NCI-H345 (cell line): ENCODE measurements at places on chromosomes 5 and 9.
A peak's percentile ranks its signal among the peaks of the same experiment; 100 is the strongest.

DNA sequence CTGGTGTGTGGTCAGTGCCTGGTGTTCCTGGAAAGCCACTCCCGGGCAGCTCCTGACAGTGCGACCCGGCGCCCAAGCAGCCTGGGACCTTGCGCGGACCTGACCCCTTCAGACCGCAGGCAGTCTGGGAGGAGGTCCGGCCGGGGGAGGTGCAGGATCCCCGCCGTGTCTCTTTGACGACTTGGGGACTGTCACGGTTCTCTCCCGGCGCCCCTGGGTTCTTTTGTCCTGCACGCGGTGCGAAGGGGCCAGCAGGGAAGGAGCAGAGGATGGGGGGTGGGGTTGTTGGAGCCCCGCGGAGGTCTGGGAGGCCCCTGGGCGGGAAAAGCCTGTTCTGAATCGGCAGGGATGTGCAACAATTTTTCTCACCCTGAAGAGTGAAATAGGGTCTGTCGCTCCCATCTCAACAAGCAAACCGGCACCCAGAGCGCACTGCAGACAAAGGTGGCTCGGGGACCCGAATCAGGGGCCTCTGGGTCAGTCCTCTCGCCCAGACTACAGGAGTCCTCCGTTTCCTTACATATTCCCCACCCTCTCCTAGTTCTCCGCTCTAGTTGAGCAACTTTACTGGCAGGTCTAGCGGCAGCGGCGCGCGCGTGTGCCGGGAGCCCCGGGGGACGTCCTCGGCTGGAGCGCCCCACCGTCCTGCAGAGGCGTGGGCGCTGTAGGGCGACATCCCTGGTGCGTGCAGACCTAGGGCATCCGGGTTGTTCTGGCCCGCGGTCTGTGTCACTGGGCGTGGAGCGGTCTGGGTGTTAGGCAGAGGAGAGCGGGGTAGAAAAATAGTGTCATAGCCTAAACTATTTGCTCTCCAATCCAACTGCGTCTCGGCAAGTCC, 1.2 kb downstream of the VCAN start:
- peak; percentile 50 for DNase-seq

GRCh38 chr5:66498791-66499207, 97.4 kb upstream of the MAST4 start:
- DNase-seq = no peak

DNA sequence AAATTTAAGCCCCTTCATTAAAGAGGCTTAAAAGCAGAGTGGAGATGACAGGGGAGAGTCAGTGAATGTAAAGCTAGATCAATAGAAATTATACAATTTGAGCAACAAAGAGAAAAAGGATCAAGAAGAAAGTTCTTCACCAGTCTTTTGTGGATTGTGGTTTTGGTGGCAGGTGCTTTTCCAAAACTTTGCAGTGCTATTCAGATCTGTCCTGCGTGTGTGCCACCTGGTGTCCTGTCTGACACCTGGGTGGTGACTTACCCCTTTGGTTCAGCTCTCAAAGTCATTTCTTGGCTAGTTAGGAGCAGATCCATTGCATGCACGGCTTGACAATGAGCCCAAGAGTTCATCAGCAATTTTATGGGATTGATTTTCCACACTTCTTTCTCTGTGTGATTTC, 69.4 kb downstream of the SREK1 start:
- no peak for DNase-seq

DNA sequence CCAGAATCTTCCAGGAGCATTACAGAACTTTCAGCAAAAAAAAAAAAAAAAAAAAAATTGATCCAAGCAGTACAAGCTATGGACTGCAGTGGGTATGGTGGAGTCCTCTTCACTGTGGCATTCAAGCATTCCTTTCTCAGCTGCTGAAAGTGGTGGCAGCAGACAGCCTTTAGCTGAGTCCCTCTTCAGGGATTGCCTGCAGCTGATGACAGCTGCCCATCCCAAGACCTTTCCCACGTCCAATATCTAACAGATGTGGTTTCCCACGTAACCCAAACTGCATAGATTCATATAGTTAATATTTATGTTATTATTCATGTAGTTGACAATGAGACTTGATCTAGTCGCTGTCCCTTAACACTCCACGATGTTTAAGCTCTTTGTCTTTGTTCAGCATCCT, 475.9 kb downstream of the TLE1 start:
- no peak for DNase-seq

- DNase-seq = peak; percentile 88
Observed at GRCh38 chr9:4604678-4605095, 57.4 kb upstream of the PLPP6 start.

- no peak for DNase-seq
Observed at GRCh38 chr5:170691657-170692056, 91.9 kb upstream of the GABRP start.

- DNase-seq = no peak
Observed at GRCh38 chr9:15211815-15212495, 95.1 kb downstream of the TTC39B start.

DNA sequence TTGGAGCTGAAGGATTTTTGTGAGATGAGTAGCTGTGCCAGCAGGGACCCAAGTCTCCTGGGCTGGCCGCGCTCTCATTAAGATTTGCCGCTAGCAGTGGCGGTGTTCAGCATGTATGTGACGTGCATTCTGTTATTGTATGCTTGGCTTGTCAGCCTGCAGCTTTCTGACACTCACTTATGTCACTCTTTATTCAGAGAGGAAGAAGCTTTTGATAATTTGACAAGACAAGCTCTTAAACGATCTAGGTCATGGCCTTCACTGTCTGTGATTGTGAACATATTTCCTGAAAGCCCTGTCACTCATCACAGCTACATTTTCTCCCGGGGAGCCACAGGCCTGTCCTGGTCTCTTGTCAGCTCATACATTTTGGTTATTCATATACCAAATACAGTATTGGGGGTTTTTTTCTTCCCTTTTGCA, 98.2 kb upstream of the GRHPR start:
- DNase-seq = peak; percentile 70

GRCh38 chr5:112263469-112263868, 155.6 kb downstream of the EPB41L4A start:
- no peak for DNase-seq

DNA sequence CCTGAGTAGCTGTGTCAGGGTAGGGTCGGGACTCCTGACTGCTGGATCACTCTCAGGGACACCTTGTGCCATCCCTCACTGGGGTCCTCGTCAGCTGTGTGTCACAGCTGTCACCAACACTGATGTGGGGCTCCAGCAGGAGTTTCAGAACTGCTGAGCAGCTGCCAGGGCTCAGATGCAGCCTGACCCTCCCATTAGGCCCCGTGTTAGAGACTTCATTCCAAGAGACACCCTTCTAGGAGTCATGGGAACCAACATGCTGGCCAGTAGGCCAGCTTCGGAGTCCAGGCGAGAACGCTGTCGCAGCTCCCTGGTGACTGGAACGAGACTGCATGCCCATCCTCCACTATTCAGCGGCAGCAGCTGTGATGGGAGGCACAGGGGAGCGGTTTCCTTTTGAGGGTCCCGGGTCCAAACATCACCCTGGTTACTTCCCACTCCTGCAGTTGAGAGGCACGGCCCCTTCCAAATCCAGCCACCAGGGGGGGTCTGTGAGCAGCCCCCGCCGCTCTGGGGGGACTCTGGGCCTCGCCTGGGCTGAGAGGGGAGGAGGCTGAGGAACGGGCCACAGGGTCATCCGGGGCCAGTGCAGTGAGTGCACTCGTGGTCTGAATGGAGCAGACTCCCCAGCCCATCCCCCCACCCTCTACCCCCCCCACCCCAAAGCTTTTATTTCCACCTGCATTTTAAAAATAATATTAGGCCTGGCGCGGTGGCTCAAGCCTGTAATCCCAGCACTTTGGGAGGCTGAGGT, 12.6 kb upstream of the TCF7 start:
- DNase-seq = peak; percentile 17

DNA sequence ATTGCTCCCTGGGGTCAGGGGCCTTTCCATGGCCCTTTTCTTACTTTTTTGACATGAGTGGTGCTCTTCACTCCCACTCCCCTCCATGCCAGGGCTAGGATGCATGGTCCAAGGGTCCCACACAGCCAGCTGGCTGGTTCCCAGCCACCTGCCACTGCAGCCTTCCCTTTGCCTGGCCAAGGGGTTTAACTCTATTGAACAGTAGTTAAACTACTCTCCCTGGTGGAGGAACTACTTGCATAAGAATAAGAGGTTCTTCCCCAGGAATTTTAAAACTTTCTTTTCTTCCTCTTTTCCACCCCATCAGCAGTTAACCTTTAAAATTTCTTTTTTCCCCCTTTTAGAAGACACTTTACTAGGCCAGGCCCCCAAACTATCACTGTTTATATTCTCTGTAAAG, 1532.8 kb upstream of the ACO1 start:
- no peak for DNase-seq

- DNase-seq = no peak
Observed at GRCh38 chr5:94751460-94751859, 133.0 kb downstream of the SLF1 start.

GRCh38 chr5:52443187-52443586, 344.5 kb upstream of the ITGA1 start:
- no peak for DNase-seq

DNA sequence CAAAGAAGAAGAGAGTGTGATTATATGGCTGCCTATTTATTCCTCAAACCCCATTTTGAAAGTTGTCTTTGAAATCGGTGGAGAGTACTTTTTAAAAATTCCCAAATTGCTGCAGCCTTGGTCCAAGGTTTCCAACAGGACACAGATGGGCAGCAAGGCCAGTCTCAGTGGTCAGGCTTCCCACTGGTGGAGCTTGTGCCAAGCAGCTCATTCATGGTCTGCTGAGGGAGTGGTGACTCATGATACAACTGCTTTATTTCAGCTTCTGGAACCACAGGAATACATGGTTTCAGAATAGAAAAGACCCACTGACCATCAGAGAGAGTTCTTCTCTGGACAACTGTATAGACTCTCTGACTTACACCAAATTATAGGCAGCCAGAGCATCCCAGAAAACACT, 673.1 kb upstream of the KLF4 start:
- DNase-seq = no peak

- DNase-seq = no peak
Observed at GRCh38 chr9:125183054-125183453, 6.5 kb downstream of the PPP6C start.

DNA sequence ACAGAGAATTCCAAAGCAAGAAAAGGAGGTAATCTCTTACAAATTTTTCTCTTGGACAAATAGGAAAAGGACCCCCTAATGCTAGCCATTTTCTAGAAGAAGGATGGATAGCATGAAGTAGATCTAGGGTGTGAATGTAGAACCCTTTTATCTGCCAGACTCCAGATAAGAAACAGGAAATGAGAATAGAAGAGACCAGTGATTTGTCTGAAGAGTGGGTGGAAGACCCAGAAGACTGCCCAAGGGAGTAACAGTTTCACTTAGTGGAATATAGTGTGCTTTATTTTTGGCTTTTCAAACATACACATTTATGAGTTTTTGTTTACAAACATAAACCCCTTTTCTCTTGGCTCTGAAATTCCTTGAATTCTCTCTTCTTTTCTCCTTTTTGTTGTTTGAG, 25.0 kb downstream of the ECM2 start:
- DNase-seq = no peak

DNA sequence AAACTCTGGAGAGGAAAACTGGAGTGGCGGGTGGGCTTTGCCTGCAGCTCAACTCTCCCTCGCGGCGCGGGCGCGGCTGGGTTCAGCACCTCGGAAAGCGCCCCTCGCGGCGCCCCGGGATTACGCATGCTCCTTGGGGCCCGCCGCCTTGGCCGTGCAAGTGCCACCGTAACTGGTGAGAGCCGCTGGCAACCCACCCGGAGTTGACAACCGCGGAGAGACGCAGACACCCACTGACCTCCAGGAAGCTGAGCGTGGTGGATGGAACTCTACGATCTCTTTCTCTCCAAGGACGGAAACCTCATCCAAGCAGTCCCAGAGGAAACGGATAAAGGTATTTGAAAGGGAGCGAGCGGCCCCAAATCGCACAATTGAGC, 194 bp upstream of the RXFP3 start:
- peak; percentile 84 for DNase-seq

GRCh38 chr9:99044827-99045226, 60.1 kb upstream of the TGFBR1 start:
- DNase-seq = no peak

DNA sequence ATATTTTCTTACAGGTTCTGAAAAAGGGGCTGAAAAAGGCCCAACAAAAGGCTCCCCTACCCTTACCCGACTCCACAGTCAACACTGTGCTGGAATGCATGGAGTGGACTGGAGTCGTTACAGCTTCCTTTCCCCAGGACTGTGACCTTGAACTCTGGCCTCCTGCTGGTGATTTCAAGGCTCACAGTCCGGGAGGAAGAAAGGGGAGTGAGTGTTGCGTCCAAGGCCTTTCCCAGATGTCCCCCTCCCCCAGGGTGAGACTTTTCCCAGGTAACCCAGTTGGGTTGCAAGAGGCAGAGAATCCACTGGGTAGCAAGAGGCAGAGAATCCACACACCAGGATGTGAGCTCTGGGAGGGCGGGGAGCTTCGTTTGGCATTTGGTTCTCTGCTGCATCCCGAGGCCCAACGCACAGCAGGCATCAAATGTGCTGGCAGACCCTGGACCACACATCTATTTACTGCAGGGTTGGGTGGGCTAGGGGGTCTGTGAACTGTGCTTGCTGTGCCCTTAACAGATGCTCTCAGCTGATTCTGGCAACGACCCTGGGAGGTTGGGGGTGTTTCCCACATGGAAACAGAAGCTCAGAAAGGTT, 37.5 kb downstream of the FABP6 start:
- DNase-seq = no peak

DNA sequence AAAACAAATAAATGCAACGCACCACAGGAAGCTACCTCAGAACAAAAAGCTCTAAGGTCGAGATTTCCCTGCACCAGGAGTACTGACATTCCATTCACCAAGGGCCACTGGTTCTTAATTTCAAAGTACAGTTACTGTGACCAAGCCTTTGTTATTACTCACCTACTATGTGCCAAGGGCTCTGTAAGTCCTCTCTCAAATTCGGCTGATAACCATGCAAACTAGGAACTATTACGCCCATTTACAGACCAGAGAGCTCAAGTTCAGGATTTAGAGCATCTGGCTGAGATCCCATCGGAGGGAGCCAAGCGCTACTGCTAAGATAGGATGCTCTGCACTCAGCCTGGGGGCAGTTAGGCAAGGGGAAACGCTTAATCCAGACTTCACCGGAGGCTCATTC, 5.6 kb downstream of the MYO10 start:
- no peak for DNase-seq

GRCh38 chr5:127967983-127968592, 115.5 kb upstream of the SLC12A2 start:
- no peak for DNase-seq

- DNase-seq = no peak
Observed at GRCh38 chr5:22258139-22258538, 595.0 kb downstream of the CDH12 start.

DNA sequence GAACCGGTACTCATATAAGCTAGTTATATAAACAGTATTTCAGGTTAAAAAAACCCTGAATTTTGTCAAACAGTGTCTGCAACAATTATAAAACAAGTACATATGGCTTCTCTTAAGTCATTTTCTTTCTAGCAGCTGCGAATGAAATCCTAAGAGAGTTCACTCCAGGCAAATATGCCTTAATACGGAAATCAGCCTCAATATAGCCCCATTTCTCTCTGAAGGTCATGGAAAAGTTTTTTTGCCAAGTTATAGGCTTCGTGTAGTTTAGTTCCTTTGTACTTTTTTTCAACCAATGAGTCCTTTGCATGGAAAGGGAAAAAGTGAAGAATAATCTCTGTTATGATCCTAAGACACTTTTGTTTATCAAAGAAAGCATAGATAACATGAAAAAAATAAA, 848.0 kb upstream of the ACO1 start:
- no peak for DNase-seq

GRCh38 chr5:181160152-181160754, 12.9 kb downstream of the OR2V2 start:
- peak; percentile 72 for DNase-seq

- DNase-seq = no peak
Observed at GRCh38 chr9:98690686-98691085, 18.0 kb downstream of the GABBR2 start.

- no peak for DNase-seq
Observed at GRCh38 chr5:151541571-151541970, 49.6 kb downstream of the FAT2 start.
